Epithelial cell of proximal tubule (primary cell): ENCODE measurements at places on chromosomes 16 and 17. TPM values are rescaled to one million over a fixed set of nuclear protein-coding genes. Genes with fewer than 3 reads are reported as not detected.
A peak's percentile ranks its signal among the peaks of the same experiment; 100 is the strongest.

- no peak for DNase-seq
Measured at GRCh38 chr17:57016071-57016763, 38.3 kb downstream of the SCPEP1 start.

DNA sequence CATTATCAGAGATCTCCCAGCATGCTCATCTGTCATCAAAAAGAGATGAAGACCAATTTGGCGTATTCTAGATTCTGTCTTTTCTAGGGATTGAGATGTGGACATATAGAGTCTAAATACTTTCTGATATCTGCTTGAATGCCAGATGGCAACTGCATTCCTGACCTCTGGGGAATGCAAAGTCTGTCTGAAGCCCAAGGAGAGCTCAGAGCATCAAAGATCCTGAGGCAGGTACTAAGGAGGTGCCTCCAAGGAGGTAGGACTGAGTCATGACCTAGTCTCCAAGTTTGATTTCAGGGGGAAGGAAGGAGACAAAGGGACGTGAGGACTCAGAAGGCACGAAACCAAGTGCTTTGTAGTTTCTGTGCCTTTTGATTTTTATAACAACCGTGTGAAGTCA lies 448.4 kb downstream of the HS3ST3B1 start:
- DNase-seq: no peak

The CLEC3A gene
- not detected in 2 replicates for total RNA-seq

GRCh38 chr17:80023481-80024205 lies 12.0 kb downstream of the TBC1D16 start:
- no peak for DNase-seq

DNA sequence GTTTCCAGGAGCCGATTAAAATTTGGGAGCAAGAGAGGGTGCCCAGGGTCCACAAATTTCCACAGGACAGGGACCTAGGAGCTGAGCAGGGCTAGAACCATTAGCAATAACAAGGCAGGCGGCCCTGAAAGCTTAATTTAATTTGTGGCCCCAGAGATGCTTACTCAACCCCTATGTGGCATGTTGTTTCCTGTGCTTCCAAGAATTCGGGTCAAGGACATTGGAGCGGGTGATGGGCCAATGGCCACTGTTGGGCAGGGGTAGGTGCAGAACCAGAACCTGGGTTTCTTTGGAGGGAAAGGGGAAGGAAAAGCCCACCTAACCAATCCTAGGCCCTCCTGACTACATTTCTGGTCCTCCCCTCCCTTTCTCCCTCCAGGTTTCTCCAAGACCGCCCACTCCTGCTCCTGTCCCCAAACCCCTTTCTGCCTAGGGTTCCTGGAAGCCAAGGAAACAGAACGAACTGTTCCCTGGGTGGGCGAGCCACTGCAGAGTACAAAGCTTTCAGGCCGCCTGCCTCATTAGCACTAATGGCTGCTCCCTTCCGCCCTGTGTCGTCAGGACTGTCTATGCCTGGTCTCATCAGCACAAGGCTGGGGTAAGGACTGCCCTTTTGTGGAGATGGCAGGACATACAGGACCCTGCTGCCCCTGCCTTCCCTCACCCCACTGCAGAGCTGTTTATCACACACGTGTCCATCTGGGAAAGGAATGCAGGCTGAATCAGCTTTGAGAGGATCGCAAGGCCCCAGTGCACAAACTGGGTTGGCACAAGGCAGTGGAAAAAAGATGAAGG lies 581 bp upstream of the AGRP start:
- DNase-seq: no peak

DNA sequence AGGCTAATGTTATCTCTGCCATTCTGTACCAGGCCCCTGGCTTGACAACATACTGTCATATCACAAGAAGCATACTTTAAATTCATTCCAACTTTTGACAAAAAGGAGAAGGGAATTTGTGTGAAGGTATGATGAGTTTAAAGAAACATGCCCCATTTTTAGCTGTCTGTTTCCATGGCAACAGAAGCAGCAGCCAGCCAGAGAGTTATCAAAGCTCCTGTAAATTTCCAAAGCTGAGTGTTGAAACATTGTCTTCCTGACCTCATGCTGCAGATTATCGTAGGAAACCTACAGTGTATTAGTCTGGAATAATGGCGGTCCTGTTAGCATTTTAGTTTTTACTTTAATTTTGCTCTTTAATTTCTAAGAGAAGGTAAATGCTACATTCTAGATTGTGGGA lies 124.9 kb downstream of the MRTFB start:
- DNase-seq: no peak

DNA sequence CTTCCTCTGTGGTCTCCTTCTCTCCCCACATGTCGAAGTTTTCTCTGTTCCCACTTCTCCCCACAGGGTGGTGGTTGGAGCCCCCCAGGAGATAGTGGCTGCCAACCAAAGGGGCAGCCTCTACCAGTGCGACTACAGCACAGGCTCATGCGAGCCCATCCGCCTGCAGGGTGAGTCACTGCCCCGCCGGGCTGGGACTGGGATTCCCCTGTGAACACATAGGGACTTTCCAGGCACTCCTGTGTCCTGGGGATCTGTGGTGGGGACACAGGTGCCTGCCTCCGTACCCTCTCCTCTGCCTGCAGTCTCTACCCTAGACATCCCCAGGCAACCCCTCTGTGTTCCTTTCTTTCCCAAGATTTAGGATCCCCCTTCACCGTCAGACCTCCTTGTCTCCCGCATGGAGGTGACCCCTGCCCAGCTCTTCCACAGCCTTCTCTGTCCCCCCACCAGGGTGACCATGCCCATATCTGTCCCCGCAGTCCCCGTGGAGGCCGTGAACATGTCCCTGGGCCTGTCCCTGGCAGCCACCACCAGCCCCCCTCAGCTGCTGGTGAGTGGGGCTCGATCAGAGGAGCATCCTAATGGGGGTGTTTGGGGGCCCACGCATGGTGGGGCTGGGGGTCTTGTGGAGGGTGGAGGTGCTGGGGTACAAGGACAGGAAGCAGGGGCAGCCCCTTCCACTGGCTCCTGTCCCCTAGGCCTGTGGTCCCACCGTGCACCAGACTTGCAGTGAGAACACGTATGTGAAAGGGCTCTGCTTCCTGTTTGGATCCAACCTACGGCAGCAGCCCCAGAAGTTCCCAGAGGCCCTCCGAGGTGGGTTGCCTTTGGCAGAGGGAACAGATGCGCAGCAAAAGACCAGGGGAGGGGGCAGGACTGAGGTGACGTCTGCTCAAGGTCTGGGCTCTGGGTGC lies 5.8 kb downstream of the ITGAM start:
- peak; percentile 50 for DNase-seq

- DNase-seq: peak; percentile 9
Measured at GRCh38 chr17:38749223-38750043, 1.3 kb upstream of the PCGF2 start.

The ATAD5 gene
- total RNA-seq: 7.5 and 8.4 TPM in 2 replicates

DNA sequence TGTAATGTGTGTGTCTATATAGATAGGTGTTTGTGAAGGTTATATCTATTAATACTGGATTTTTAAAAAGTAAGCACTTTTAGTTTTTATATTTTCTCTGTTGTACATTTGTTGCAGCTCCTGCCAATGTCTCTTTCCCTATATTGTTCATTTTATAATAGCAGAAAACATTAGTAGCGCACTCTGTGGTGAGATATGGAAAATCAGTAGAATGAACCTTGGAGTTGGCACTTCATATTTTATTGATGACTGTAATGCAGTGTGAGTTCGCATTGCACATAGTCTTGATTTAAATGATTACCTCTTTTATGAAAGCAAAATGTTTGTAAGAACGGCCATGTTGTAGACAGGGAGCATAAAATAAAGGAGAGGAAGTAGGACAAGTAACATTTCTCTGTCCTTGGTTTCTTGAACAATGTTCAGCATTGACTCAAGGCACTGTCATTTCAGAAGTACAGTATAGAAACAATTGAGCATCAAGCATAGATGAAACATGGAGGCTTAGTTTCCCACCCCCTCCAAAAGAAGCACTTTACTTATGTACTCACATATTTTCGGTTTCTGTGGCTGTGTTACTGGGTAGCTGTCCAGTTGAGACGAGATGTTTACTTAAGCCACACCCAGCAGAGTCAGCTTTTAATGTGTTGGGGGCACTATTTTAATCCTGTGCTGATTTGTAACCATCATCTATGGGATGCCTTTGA lies 74.0 kb downstream of the TANC2 start:
- DNase-seq: no peak

DNA sequence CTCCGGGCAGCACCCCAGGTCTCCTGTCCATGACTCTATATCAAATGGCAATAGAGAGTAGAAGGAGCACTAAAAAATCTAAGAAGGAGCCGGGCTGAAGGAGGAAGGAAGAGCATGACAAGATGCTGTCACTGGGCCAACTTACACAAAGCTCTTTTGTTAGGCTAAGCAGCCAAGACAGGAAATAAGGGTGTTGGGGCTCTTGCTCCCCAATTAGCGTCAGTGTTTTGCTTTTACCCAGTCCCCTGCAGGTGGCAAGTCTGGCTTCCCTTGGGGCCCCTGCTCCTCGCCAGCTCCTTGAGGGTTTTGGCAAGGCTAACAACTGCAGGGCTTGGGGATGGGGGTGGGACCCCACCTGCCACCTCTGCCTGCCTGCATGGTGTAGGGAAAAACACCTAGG lies 120.5 kb downstream of the CCT6B start:
- no peak for DNase-seq

The GFAP gene
- 0.58 and 1.0 TPM in 2 replicates for total RNA-seq

DNA sequence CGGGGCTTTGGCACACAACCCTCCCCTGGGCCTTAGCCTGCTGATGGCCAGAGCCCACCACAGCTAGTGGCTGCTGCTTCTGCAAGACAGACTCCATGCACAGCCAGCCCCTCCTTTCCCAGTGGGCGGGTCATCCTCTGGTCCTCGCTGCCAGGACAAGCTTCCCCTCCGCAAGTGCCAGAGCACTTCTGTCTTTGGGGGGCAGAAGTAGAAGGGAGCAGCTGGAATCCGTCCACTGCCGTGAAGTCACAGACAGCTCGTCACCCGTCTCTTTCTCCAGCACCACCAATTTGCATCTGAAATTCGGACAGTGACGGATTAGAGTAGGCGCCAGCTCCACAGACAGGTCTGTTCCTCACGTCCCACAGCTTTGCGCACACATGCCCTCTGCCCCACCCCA lies 31.3 kb upstream of the NAT9 start:
- DNase-seq: no peak

DNA sequence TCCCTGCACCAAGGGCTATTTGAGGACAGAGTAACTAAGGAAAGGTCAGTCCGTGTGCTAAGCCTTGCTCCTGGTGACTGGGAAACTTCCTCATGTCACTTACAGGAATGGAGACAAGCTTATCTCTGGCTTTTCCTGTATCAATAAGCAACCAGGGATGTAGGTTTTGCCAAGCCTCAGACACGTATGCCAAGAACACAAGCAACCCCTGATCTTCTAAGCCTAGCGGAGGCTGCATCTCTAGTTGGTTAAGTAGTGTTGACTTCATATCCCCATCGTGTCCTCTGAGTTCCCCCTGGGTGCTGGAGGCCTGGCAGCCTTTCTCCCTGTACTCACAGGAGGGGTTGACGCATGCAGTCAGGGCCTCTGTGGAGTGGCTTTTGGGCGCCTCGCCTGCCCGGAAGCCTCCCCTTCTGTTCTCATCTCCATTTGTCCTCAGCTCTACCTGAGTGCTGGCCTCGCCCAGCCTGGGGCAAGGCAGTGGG lies 1.4 kb upstream of the C1QTNF1 start:
- no peak for DNase-seq

- DNase-seq: no peak
Measured at GRCh38 chr17:45888392-45888791, 6.0 kb upstream of the MAPT start.

- no peak for DNase-seq
Measured at GRCh38 chr16:77117707-77118106, 73.3 kb upstream of the MON1B start.

- DNase-seq: no peak
Measured at GRCh38 chr16:84656649-84657048, 8.3 kb downstream of the KLHL36 start.

DNA sequence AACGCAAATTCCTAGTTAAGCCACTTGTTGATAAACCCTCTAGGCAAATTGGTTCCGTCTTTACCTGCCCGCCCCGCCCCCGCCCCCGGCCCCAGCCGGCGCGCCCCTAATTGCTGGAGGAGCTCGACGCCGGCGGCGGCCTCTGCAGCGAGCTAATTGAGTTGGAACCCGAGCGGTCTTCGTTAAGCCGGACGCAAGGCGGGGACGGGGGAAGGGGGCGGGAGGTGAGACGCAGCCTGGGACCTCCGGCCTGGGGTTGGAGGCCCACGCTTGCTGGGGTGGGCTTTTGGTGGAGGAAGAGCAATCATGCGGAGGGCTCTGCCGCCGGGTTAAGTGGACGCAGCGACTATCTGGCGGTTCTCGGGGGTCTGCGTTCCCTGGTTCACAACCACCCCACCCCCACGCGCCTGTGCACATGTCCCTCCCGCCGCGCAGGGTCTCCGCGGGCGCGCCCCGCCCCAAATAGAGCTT lies 12.7 kb upstream of the FOXF1 start:
- no peak for DNase-seq

GRCh38 chr16:86778978-86779377 lies 200.6 kb downstream of the FOXL1 start:
- no peak for DNase-seq

DNA sequence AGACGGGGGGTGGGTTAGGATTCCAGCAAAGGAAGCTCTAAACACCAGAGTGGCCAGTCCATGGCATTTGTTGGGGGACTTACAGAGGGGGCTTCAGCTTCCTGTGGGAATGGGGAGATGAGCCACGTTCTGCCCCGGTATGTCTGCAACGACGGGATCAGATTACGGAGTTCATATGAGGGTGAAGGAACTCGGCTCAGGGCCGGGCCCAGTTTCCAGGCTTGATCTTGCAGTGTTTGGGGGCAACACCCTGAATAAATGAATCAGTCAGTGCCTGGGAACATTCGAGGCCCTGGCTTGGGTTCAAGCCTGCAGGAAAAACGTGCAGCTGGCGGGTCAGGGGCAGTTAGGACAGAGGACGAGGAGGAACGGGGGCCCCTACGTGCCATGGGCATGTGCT lies 54.0 kb downstream of the JPH3 start:
- no peak for DNase-seq

The EIF4A3 gene
- total RNA-seq: 122 and 123 TPM in 2 replicates

- DNase-seq: no peak
Measured at GRCh38 chr17:42365136-42365535, 23.1 kb downstream of the STAT3 start.

DNA sequence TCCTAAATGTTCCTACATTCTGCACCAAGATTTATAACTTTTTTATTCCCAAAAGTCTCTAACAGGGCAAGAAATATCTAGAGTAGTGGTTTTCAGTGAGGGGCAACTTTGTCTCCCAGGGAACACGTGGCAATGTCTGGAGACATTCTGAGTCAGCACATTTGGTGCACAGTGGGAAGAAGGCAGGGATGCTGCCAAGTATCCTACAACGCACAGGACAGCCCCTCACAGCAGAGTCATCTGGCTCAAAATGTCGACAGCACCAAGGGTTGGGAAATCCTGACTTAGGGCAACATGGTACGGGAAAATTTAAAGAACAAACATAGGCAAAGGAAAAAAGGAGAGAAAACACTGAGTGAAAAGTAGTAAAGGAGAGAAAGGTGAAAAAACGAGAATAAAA lies 61.8 kb downstream of the SMG6 start:
- DNase-seq: no peak

DNA sequence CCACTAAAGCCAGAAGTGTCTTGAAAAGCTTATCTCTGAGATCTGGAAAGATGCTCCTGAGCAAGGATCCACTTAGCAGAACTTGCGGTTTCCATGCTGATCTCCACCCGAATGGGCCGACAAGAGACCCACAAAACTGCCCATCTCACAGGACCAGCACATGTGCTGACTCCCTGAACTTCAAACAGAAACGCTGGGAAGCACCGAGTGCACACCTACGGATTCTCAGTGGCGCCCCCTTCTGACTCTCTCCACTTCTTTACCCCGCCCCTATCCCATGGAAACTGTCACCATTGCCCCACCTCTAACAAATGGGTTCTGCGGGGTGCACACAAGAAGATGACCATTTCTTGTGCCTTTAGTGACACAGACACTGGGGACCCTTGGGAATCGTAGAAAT lies 21.4 kb downstream of the CDRT4 start:
- no peak for DNase-seq

- peak; percentile 45 for DNase-seq
Measured at GRCh38 chr17:72456075-72456474, 335.3 kb downstream of the SOX9 start.
